ENCODE measurements at places on chromosomes 12 and 14.

DNA sequence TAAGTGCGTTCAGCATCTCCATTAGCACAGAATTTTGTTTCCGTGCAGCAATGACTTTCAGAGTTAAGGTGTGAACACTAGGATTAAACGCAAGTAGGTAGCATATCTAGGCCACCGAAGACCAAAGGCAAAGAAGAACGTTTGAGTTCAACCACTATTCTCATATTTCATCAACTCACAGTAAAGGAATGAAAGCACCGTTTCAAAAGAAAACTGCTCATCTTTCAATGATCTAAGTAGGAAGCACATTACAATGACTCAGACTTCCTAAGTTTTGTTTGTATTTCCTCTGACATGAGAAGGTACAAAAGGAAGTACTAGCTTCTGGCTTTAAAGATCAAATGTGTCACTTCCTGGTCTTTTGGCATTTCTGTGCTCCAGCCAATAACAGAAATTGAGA, 57.6 kb downstream of the ACADS start:
- no peak for DNase-seq

DNA sequence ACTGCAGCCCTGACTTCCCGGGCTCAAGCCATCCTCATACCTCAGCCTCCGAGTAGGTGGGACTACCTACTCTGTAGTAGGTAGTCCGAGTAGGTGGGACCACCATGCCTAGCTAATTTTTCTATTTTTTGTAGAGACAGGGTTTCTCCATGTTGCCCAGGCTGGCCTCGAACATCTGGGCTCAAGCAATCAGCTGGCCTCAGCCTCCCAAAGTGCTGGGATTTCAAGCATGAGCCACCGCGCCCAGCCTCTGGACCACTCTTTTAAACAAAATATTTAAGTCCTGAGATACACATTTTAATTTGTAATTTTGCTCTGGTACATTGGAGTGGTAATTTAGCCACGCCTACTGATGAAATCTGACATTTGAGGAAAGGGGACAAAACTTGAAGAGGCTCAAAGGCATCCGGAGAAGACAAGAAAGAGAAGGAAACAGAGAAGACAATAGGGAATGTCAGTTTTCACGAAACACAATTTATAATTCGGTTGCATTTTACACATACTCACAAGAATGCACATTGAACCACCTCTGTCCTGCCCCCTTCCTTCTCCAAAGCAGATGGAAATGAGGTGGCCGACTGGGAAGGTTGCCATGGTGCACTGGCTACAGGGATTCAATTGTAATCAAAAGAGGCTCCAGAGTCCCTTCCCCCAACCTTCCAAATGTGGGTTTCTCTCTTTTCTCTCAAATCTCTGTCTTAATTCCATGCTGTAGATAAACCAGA, 9.7 kb upstream of the TUBA1A start:
- DNase-seq: no peak

DNA sequence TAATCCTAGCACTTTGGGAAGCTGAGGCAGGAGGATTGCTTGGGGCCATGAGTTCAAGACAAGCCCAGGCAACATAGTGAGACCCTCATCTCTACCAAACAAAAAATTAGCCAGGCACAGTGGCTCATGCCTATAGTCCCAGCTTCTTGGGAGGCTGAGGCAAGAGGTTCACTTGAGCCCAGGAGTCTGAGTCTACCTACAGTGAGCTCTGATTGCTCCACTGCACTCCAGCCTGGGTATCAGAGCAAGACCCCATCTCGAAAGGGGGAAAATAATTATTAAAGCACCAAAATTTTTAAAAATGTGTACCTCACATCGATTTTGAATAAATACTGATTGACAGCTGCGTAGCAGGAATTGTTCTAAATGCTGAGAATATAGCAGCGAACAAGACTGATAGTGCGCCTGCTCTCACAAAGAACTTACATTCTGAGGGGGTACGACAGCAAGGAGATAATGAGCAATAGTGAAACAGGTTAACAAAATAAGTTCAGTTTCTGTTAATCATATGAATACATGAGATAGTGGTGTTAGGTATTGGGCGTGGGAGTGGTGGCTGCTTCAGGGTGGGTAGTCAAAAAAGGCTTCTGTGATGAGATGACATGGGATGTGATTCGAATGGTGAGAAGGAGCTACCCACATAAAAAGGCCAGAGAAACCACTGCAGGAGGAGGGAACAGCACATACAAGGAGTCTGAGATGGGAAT, 19.6 kb downstream of the HCFC2 start:
- DNase-seq: no peak

GRCh38 chr12:57195611-57196371, 20.8 kb upstream of the NXPH4 start:
- DNase-seq: no peak

GRCh38 chr14:50232276-50232642, 881 bp upstream of the SOS2 start:
- no peak for DNase-seq

DNA sequence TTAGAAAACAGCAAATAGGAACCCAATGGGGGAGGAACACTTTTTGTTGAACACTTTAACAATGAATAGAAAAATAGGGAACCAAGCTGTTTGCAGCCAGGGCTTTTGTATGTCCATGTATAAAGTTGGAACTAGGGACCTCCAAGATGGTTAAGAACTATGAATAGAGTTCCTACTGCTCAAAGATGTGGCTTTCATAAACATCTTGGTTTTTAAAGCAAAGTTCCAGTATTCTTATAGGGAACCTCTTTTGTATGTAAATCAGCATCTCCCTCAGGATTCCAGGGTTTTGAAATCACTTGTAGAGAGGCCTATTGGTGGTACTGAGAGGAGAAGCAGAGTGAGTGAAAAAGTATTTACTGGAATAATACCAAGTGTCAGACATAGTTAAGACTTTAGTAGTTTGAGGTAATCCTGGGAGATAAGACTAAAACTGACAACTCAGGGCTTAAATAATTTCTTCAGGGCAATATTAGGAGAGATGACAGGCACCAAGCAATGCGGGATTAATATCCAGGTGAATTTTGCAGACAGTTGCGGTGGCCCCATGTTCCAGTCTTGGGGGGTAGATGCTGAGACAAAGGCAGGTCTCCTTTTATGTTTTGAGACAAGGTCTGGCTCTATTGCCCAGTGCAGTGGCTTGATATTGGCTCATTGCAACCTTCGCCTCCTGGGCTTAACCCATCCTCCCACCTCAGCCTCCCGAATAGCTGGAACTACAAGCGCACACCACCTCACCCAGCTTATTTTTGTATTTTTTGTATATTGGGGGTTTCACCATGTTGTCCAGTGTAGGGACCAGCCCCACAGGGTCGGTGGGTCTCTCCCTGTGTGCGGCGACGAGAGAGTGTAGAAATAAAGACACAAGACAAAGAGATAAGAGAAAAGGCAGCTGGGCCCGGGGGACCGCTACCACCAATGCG, 10.4 kb upstream of the EID3 start:
- no peak for DNase-seq

DNA sequence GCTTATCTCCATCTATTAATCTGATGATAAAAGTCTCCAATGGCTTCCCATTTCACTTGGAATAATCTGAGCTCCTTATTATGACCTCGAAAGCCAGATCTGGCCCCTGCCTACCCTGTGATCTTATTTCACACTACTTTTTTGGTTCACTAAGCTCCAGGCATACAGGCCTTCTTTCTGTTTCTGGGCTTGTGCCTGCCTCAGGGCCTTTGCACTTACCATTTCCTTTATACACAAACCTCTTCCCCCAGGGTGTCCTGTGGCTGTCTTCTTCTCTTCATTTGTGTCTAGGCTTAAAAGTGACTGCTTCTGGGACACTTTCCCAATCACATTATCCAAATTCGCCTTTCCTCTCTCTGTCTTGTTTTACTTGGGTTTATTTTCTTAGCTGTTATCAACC, 478.8 kb downstream of the LRIG3 start:
- no peak for DNase-seq

GRCh38 chr14:96710060-96710666, 87.0 kb upstream of the VRK1 start:
- DNase-seq: no peak

DNA sequence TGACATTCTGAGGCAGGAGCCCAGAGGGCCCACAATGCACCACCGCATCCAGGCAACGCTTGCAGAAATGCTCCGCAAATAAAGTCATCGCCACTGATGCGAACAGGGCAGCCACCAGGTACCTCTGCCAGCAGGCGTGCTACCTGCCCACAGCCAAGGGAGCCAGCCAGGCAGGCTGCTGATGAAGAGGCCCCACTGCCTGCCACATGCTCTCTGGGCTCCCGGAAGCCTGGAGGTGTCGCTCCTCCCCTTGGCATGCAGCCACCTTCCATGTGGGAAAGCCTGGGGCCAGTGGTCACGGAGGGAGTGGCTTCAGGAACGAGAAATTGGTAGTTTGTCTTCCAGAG, 14.7 kb downstream of the GPR132 start:
- DNase-seq: peak; percentile 83
